ENCODE measurements at places on chromosomes 1 and 21. TPM values are rescaled to one million over a fixed set of nuclear protein-coding genes. Genes with fewer than 3 reads are reported as not detected.

DNA sequence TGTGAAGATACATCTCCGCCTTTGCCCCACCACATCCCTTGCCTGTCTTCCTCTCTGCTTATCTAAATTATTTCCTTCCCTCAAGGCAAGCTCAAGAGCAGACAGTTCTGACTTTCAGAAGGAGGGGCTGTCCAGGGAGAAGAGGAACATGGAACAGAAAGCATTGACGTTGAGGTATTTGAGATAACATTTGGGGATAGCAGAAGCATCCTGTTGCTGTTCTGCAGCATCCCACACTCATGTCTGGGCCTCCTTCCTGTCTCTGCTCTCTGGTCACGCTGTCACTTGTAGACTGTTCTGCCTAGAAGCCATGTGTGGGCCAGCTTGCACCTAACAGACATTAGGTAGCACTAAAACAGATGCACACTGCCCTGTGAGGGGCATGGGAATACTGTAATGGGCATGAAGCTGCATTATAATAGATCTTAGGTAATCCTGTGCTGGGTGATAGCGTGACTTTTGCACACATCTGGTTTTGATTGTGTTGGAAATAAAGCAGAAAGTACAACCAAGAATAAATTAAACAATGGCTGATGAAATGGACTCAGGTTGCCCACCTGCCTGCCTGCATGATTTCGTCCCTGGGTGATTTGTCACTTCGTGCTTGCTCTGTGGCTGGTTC, 660 bp upstream of the RD3 start:
- DNase-seq = no peak

Gene CACNA1S
- not detected for total RNA-seq

GRCh38 chr21:42463861-42464515, 32.0 kb downstream of the RSPH1 start:
- no peak for DNase-seq

GRCh38 chr1:197480446-197480845, 212.4 kb downstream of the CRB1 start:
- DNase-seq = no peak

DNA sequence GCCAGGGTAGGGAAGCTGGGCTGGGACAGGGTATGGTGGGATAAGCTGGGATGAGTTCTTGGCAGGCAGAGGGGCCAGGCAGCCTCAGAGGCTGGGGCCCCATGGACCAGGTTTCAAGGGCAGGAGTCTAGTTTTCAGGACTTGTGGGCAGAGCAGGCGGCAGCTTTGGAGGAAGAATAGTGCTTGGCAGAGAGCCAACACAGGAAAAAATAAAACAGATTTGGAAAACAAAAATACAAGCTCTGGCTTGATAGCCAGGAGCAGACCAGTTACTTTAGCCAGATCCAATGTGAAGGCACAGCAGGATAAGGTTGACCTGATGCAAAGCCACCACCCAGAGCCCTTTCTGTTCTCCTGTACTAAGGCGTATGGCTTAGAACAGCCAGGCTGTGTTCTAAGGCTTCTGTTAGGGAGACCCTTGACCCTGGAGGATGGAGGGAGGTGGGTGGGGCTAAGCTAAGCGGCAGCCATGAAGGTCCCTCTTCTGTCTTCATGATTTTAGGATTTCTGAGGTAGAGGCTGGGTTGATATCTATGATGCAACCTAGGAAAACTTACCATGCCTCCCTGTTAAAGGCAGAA, 5.5 kb downstream of the TRAF5 start:
- no peak for DNase-seq

Gene RAB25
- not detected for total RNA-seq

- DNase-seq = no peak
These were observed 32.9 kb downstream of the VWA5B1 start for GRCh38 chr1:20323613-20323920.

Gene C1orf167
- total RNA-seq = not detected

DNA sequence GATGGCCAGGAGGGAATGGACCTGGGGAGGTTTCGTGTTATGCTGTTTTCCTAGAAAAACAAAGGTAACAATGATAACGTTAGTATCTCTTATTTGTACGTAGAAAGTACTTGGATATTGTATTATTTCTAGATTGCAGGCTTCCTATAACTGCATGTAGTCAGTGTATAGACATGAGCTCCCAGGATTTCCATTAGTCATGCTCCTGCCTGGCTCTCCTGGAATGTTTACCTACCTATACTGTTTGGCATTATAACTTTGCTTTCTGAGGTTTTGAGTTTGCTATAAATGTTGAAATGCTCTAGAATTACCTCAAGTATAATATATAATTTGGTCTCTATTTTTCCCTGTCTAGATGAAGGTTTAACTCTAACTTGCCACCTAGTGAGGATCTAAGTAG, 66.1 kb downstream of the TTC3 start:
- no peak for DNase-seq

Gene SHCBP1L
- not detected for total RNA-seq

All from esophagus muscularis mucosa (tissue), 4 donors.